ENCODE measurements at places on chromosomes 4 and X.

DNA sequence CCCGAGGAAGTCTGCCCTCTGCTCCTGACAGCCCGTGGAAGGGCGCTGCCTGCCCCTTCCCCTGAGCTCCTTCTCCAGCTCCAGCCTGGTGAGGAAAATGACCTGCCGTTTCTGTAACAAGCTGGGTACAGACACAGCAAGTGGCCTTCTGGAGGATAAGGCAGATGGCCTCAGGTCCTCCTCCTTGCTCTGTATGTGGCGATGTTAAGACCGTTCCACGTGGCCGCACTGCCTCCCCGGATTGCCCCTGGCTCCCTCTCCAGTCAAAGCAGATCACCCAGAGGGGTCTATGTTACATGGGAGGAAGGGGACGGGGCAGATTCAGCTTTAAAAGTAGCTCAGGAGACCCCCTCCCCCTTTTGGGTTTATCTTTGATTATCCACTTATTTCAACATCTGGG lies 80.3 kb upstream of the GATB start:
- no peak for DNase-seq

- DNase-seq: no peak
These were observed 347.7 kb downstream of the FBXO8 start for GRCh38 chr4:173935622-173936405.

GRCh38 chr4:45539142-45539814 lies 584.6 kb downstream of the GABRG1 start:
- no peak for DNase-seq

DNA sequence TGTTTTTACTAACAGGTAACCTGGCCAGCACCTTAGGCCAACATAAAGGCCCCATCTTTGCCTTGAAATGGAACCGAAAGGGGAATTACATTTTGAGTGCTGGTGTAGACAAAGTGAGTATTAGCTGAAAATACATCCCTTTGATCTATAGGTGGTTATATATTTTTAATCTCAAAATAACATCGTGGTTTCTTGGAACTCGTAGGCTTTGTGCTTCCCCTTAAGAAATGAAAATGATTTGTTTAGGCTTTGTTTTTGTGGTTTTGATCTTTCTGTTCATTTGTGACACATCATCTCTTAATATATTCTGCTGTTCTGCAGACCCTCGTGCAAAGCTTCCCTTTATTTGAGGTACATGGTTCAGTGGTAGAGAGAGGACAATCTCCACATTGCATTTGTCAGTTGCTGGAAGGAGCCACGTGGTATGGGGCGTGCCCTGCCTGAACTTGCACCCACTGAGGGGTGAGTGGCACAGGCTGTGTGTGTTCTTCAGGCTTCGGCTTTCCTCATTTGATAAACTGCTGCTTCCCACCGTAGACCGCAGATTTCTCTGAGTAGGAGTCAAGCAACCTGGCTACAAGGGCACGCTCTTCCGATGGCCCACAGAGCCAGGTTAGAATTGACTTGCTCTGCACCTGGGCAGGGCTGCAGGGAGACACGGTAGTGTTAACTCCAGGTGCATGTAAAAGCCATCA lies 72.2 kb downstream of the GPR143 start:
- DNase-seq: no peak

- no peak for DNase-seq
These were observed 89.3 kb upstream of the NEIL3 start for GRCh38 chr4:177220376-177220775.

- no peak for DNase-seq
These were observed 30.8 kb downstream of the NDNF start for GRCh38 chr4:121041307-121042090.

DNA sequence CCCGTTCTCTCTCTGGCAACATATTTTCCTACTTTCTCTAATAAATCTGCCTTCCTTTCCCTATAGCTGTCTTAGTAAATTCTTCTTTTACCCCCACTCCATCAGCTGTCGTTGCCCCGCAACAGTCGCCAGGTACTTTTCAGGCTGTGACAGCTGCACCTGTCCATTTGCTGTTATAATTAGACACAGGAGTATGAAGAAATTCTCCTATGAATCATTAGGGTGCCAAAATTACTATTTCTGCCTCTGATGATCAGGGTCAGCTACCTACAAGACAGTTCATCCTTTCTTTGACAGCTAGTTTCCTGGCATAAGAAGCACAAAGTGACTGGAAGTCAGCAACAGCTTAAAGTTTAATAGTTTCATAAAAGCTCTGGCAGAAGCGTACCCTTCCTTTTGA lies 19.5 kb upstream of the GALNTL6 start:
- DNase-seq: no peak

DNA sequence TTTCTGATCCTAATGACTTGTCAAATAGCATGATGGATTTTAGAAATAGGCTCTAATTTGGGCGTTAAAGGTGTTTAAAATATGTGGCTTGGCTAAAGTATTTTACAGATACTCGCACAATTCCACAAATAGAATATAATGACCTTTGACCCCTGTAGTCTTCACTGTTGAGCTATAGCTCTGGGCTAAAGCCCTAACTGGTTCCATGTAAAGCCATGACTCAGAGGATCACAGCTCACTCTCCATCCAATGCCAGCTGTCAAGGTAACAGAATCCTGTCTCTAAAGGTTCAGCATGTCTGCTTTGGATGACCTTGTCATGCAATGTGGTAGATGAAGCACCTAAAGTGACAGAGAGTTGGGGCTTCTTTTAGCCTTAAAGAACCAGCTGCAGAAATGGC lies 42.5 kb downstream of the TLR10 start:
- DNase-seq: no peak

GRCh38 chr4:76012388-76012801 lies 5.1 kb upstream of the CXCL9 start:
- no peak for DNase-seq

GRCh38 chr4:142104041-142104440 lies 467.7 kb downstream of the IL15 start:
- no peak for DNase-seq

DNA sequence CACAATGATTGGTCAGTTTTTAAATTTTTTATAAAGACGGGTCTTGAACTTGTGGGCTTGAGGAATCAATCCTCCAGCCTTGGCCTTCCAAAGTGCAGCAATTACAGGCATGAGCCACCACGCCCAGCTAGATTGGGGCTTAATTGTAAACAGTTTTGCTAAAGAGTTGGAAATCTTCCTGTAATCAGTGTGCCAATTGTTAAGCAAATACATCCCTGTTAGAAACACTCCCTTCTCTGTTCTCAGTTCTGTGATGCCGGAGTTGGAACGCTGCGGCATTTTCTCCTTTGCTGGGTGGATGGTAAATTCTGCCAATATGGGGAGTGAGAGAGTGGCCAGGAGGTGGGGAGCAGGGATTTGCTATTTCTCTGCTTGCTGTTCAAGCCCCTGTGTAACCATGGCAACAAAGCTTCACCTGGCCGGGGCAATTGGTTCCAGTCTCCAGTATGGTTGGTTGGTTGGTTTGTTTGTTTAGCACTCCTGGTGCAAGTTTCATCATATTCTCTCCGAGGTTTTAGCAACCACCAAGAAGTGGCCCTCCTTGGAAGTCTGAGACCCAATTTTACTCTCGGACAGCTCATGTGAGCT lies 3.0 kb upstream of the SPATA4 start:
- DNase-seq: no peak

- no peak for DNase-seq
These were observed 212.8 kb upstream of the GYPA start for GRCh38 chr4:144353292-144353691.

- no peak for DNase-seq
These were observed 134.3 kb upstream of the PPARGC1A start for GRCh38 chr4:24024157-24024556.

Measured in stimulated activated CD8-positive, alpha-beta memory T cell treated with anti-CD3 and anti-CD28 coated beads, Interleukin-15, amount 100 ng/mL, for 24 hours (primary cell).